ENCODE measurements at places on chromosomes 11 and 22.
A peak's percentile ranks its signal among the peaks of the same experiment; 100 is the strongest.

DNA sequence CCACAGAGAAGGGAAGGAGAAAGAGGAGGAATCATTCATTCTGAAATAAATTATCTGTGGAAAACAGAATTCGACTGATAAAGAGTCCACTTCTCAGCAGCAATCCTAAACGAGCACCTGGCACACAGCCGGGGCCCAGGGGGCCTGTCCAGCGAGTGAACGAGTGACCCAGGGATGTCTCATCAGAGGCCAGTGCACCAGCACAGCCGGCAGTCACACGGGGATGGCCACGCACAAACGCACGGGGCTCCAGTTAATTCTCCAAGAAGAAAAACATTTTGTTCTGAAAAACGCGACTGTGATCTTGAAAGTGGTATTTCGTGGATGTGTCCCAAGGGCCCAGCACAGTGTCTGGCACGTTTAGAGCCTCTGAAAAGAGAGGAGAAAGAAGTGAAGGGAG, 154.6 kb downstream of the BRD1 start:
- DNase-seq = no peak

- no peak for DNase-seq
Observed at GRCh38 chr11:69308491-69308911, 14.5 kb downstream of the MYEOV start.

- DNase-seq = no peak
Observed at GRCh38 chr22:45966320-45966894, 10.6 kb downstream of the WNT7B start.

DNA sequence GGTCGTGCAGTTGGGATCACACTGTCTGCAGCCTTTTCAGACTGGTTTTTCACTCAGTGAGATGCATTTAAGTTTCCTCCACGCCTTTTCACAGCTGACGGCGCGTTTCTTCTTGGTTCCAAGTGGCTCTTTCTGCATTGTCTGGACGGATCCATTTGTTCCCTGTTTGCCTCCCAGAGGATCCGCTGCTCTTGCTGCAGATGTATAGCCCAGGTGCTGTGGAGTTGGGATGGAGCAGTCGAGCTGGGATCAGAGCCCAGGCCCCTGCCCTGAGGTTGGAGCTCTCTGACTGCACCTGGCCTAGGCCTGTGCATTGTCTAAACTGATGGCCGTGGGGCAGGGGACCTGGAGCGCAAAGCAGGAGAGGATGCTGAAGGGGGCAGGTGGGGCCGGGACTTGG, 51.6 kb downstream of the PARVB start:
- no peak for DNase-seq

GRCh38 chr22:48734359-48734758, 1093.3 kb downstream of the BRD1 start:
- DNase-seq = no peak

DNA sequence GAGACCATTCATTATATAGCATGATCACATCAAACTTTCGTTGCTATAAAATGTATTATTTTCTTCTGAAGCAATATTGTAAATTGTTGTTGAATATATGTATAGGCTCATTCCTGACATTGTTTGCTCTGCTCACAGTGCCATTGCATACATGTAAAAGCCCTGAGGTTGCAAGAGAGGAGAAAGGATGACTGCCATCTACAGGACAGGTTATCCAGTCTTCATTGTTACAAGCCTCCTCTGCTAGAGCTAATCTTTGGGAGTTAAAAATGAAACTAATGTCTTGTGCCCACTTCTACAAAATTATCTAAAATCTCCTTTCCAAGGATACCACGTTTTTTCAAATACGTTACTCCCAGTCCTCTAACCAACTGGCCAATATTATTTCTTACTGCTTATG, 16.4 kb upstream of the OR5AL1 start:
- no peak for DNase-seq

- no peak for DNase-seq
Observed at GRCh38 chr11:122804161-122804560, 34.1 kb upstream of the CRTAM start.

GRCh38 chr11:298406-299065, 790 bp downstream of the IFITM5 start:
- no peak for DNase-seq

DNA sequence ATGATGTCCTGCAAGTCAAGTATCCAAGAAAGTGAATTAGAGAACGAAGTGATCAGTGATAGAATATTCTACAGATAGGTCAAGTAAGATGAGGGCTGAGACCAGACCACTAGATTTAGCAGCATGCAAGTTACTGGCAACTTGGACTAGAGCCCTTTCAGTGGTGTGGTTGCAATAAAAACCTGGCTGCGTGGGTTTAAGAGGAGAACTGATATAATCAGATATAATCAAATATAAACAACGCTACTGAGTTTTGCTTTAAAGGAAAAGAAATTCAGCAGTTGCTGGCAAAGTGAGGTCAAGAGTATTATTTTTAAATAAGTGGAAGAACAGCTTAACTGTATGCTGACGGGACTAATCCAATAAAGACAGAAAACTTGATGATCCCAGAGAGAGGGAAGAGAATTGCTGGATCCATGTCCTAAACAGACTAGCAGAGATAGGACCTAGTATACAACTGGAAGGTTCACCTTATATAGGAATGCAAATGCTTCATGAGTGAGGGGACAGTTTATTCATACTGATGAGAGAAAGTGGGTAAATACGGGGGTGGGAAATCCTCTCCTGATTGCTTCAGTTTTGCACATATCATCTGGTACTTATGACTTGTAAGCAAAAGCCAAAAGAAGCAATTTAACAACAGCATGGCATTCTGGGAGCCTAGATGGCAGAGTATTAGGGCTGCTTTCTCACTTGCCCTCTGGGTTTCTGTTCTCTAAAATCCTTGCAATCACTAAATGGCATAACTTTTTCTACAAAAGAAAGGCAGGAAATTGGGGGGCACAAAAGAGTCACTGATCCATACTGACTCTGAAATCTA, 146.2 kb downstream of the RBFOX2 start:
- DNase-seq = no peak

- no peak for DNase-seq
Observed at GRCh38 chr22:16987822-16988221, 20.2 kb downstream of the GAB4 start.

- no peak for DNase-seq
Observed at GRCh38 chr11:123405123-123405592, 24.9 kb upstream of the GRAMD1B start.

DNA sequence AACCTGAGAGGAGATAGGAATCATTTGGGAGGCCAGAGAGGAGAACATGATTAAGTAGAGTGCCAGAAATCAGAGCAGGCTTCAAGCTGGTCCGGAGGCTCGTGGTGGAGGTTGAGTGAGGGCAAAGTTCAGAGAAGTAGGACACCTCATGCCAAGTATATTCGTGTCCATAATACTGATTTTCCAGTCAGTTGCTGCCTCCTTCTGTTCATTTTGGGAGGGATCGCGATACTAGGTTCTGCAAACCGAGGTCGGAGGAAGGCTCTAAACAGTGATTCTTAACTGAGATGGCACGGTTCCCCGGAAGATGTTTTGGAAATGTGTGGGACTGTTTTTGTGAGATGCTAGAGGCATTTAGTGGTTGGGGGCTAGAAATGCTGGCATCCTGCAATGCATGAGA, 13.6 kb upstream of the CD3E start:
- DNase-seq = peak; percentile 58

- DNase-seq = no peak
Observed at GRCh38 chr11:112464949-112465348, 204.3 kb upstream of the PLET1 start.

DNA sequence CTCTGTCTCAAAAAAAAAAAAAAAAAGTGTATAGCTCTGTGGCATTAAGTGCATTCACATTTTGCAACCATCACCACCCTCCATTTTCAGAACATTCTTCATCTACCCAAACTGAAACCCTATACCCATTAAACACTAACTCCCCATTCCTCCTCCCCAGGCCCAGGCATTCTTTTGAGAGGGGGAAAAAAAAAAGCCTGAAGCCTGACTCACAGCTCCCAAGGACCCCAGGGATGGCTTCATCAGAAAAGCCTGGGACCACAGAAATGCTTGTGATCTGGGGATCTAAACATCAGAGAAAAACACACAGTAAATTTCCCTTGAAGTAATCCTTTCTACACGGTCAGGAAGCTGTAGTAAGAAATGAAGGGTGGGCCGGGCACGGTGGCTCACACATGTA, 10.7 kb upstream of the GTSE1 start:
- no peak for DNase-seq

GRCh38 chr11:60498853-60499252, 6.3 kb downstream of the MS4A12 start:
- DNase-seq = no peak

DNA sequence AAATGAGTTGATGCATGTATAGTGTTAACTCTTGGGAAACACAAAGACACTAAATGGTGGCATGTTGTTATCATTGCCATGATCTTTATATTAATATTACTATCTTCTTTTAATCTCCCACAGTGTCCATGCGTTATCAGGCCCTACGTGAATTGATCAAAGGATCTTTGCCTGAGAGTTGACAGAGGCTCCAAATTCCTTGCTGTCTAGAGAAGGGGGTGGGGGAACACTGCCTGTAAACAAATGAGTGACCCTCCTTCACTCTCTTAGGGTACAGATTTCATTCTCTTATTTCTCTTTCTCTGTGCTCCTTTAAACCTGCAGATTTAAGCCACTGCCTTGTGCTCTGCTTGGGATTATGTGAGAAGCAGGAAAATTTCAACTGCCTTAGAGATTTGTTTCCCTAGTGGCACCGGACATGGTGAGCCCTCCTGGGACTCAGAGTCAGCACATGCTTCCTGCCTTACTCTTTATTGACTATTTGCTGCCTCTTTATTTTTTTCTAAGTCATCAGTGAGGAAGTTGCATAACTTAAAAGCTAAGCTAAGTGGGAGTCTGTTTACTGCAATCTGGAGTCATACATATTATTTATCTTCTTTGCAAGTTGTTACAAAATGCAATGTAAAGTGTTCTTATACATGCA, 122.9 kb downstream of the MAML2 start:
- DNase-seq = no peak

GRCh38 chr11:102664001-102664752, 39.0 kb upstream of the MMP20 start:
- peak; percentile 10 for DNase-seq

DNA sequence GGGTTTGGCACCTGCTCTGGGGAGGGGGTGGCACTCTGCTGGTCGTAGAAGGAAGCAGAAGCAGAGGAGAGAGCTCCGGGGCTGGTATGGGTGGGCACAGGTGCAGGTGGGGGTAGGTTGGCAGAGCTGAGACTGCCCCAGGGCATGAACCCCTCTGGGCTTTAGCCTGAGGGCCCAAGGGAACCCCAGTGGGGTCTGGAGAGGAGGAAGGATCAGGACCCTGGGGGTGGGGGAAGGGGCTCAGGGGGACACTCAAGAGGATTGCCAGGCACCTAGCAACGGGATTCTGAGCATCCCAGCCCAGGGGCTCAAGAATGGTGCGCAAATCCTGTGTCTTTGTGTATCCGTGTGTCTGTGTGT, 6.3 kb downstream of the ALDH3B2 start:
- DNase-seq = no peak

- DNase-seq = no peak
Observed at GRCh38 chr22:35218079-35218478, 39.2 kb upstream of the HMGXB4 start.

Data from CD4-positive, alpha-beta T cell treated with Interleukin-4 for 1 hour (primary cell).